CD4-positive, alpha-beta T cell (primary cell): ENCODE measurements at places on chromosomes 1 and 21.

DNA sequence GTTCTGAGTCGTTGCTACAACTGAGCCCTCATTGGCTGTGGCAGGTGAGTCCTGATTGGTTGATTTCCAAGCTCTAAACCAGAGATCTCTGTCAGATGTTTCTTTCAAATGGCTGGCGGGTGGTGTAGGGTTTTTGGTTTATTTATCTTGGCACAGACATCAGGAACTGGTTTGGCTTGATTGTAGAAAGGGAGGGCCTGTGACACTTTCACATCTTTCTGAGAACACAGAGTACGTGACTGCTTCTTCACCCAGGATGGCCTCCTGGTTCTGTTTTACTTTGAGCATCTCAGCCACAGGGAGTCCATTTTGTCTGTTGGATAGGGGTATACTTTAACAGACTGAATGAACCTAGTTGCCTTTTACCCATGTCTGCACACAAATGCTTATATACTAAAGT is 89.4 kb upstream of the GPR52 start:
- H3K4me1 ChIP-seq: no peaks in the 10 kb centered on the region
- no peaks in the 10 kb centered on the region for H3K36me3 ChIP-seq
- H3K27me3 ChIP-seq: no peaks in the 10 kb centered on the region
- no peak for DNase-seq

GRCh38 chr1:72117621-72118020 is 164.7 kb downstream of the NEGR1 start:
- no peak overlapping the region for H3K4me3 ChIP-seq
- H3K4me1 ChIP-seq: no peaks in the 10 kb centered on the region
- no peak for DNase-seq
- H3K27ac ChIP-seq: no peak overlapping the region

- H3K4me3 ChIP-seq: no peak overlapping the region
- peaks cover 4% of the 10 kb centered on the region for H3K27me3 ChIP-seq
- peaks cover 3% of the 10 kb centered on the region for H3K4me1 ChIP-seq
- DNase-seq: no peak
Observed at GRCh38 chr1:86429835-86430234, 5.9 kb downstream of the CLCA2 start.

- peaks cover 37% of the 10 kb centered on the region for H3K4me1 ChIP-seq
- H3K36me3 ChIP-seq: no peaks in the 10 kb centered on the region
- H3K27ac ChIP-seq: no peak overlapping the region
- peak overlapping the region; percentile 71 for H3K4me3 ChIP-seq
- DNase-seq: no peak
- H3K27me3 ChIP-seq: no peaks in the 10 kb centered on the region
Observed at GRCh38 chr1:167720965-167721616, 691 bp upstream of the MPZL1 start.

DNA sequence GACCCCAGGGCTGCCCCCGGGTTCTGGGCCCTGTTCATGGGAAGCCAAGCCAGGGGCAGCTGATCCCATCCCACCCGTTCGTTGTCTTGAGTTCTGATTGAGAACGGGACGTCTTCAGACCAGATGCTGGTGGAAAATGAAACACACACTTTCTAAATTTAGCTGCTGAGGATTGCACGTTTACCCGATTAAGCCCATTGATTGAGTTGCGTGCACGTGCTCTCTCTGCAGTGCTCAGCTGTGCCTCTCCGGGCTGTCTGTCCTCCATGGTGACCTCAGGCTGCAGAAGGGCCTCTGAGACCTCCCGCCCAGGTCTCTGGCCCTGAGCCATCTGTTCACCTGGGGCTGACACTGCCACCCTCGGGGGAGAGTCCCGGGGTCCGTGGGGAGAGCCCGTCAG is 27.0 kb upstream of the PEX10 start:
- H3K4me3 ChIP-seq: no peak overlapping the region
- no peak overlapping the region for H3K27ac ChIP-seq
- H3K27me3 ChIP-seq: peaks cover 24% of the 10 kb centered on the region
- no peak for DNase-seq

DNA sequence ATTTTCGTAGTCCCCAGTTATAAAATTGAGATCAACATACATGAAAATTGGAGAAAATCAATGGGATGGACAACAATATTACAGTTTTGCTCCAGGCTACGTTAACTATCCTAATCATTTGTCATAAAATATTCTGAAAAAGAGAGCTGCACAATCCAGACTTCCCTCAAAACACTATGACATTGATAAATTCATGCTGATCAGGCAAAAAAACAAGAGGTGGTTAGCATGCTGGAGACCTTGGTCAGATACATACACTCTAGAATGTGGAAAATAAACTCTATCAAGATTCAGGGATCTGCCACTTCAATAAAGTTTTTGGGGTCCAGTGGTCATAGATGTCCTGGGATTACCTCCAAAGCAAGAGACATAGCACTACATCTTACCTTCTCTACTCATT is 32.5 kb upstream of the ARHGAP29 start:
- H3K4me1 ChIP-seq: no peaks in the 10 kb centered on the region
- H3K4me3 ChIP-seq: no peak overlapping the region
- no peak overlapping the region for H3K27ac ChIP-seq
- H3K27me3 ChIP-seq: peaks cover 8% of the 10 kb centered on the region
- no peaks in the 10 kb centered on the region for H3K36me3 ChIP-seq
- no peak for DNase-seq

GRCh38 chr1:36320291-36320761 is 3.1 kb downstream of the EVA1B start:
- peaks cover 42% of the 10 kb centered on the region for H3K4me1 ChIP-seq
- peak overlapping the region; percentile 49 for H3K4me3 ChIP-seq
- H3K27ac ChIP-seq: no peak overlapping the region
- no peaks in the 10 kb centered on the region for H3K36me3 ChIP-seq

DNA sequence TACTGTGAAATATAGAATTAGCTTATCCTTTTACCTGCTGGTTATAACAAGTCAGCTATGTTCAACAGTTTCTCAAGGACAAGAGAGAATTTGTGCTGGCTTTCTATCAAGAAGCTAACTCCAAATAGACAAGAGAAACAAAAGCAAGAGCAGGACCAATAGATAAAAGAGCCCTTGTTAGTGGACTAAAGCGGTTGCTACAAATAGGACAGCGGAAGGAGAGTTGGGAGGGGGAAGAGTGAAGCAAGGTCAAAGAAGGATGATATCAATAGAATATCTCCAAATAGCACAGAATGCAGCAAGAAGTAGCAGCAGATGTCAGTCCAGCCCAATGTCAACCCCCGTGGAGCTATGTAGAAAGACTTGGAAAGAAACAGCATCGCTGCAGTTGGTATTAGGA is 53.0 kb upstream of the AKT3 start:
- no peaks in the 10 kb centered on the region for H3K36me3 ChIP-seq
- no peak overlapping the region for H3K27ac ChIP-seq
- H3K27me3 ChIP-seq: no peaks in the 10 kb centered on the region
- DNase-seq: no peak

DNA sequence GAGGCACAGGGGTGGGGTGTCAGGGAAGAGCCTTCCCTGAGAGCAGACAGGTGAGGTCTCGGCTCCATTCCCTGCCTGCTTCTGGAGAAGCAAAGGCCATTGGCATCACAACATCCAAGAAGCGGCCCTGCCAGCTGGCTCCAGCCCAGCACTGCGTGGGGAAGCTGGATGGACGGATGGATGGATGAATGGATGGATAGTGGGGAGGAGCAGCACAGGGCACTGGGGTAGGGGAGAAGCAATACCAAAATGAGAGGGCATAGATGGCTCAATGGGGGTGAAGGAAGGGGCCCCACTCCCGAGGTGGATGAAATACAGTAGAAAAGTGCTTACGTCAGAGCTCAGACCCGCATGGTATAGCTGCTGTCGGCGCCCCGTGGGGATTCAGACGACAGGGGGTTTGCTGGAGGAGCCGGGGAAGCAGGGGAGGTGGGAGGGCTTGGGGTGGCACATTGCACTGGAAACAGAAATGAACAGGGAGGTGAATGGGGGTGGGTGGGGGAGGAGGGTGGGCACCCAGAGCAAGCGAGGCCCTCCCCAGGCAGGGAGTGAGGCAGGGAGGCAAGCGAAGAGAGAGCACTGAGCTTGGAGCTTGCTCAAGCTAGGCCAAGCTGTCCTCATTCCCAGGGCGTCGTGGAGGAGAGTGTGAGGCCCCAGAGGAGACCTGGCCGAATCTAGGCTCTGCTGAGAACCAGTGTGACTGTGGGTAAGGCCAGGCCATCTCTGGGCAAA is 9.5 kb upstream of the GOLT1A start:
- H3K27ac ChIP-seq: no peak overlapping the region
- no peaks in the 10 kb centered on the region for H3K27me3 ChIP-seq
- H3K36me3 ChIP-seq: no peaks in the 10 kb centered on the region
- peaks cover 3% of the 10 kb centered on the region for H3K4me1 ChIP-seq
- no peak overlapping the region for H3K4me3 ChIP-seq
- no peak for DNase-seq

- H3K36me3 ChIP-seq: no peaks in the 10 kb centered on the region
- H3K27ac ChIP-seq: no peak overlapping the region
- H3K27me3 ChIP-seq: no peaks in the 10 kb centered on the region
- H3K4me1 ChIP-seq: peaks cover 2% of the 10 kb centered on the region
- DNase-seq: no peak
- H3K4me3 ChIP-seq: no peak overlapping the region
Observed at GRCh38 chr1:44016890-44017400, 14.3 kb downstream of the SLC6A9 start.

DNA sequence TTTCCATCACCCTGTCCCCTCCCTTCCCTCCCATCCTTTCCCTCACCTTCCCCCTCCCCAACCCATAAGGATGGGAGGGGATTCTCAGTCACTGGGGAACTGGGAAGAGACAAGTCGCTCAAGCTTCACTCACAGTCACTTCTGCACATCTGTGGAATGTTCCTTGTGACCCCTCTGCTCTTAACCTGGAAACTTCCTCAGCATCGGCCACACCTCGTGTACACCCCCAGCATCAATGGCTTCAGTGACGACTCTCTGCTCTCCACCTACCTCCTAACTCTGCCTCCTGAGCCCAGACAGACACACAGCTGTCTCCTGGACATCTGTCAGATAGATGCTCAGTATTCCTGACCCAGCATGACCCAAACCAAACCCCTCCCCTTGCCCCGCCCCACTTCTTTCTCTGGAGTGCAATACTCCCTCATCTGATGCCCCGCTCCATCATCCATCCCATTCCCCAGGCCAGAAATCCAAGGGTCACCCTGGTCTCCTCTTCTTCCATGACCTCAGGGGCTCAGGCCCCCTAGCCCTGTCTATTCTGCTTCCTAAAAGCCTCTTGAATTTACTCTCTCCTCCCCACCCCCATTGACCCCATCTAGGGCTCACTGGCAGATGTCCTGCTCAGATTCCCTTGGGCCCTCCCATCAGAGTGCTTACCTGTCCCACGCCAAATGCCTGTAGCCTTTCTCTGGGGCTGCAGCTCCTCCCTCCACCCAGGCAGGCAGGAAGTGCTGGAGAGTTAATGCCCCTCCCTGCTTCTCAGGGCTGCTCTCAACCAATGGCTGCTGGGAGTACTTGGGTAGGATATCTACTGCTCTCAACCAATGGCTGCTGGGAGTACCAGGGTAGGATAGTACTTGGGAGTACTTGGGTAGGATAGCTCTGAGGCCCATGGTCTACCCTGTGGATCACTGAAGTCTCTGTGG is 83.1 kb upstream of the CSF3R start:
- H3K4me1 ChIP-seq: no peaks in the 10 kb centered on the region
- no peak overlapping the region for H3K27ac ChIP-seq
- no peak for DNase-seq

- H3K36me3 ChIP-seq: peaks cover 2% of the 10 kb centered on the region
- peak overlapping the region; percentile 96 for H3K27ac ChIP-seq
- no peaks in the 10 kb centered on the region for H3K27me3 ChIP-seq
- H3K4me3 ChIP-seq: peak overlapping the region; percentile 80
Observed at GRCh38 chr1:171743081-171743870, 1.4 kb upstream of the VAMP4 start.

- DNase-seq: peak; percentile 47
- peaks cover 49% of the 10 kb centered on the region for H3K4me1 ChIP-seq
- no peaks in the 10 kb centered on the region for H3K36me3 ChIP-seq
- peak overlapping the region; percentile 72 for H3K27ac ChIP-seq
- H3K27me3 ChIP-seq: no peaks in the 10 kb centered on the region
Observed at GRCh38 chr1:203625628-203626019, 1.0 kb upstream of the ATP2B4 start.

- H3K27ac ChIP-seq: no peak overlapping the region
- no peaks in the 10 kb centered on the region for H3K36me3 ChIP-seq
- H3K27me3 ChIP-seq: no peaks in the 10 kb centered on the region
- no peaks in the 10 kb centered on the region for H3K4me1 ChIP-seq
- no peak overlapping the region for H3K4me3 ChIP-seq
Observed at GRCh38 chr1:188669728-188670382, 1807.8 kb downstream of the BRINP3 start.

DNA sequence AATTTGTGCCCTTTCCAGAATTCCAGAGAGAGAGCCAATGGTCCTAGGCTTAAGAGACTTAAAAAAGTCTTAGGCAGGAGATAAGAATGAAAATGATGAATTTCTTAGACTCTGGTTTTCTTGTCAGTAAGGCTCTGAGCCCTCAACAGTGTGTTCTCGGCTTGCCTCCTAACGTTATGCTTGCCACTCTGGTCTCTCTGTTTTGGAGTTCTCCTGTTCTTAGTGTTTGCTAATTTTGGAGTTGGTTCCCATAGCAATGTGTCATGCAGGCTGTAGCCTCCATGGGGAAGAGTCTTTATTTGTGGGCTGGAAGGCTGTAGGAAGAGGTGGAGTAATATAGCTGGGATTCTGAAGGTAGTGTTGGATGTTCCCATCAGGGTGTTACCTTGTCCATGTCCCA is 19.9 kb downstream of the TBX19 start:
- no peaks in the 10 kb centered on the region for H3K27me3 ChIP-seq
- H3K27ac ChIP-seq: no peak overlapping the region
- no peaks in the 10 kb centered on the region for H3K4me1 ChIP-seq
- H3K36me3 ChIP-seq: peaks cover 2% of the 10 kb centered on the region
- no peak overlapping the region for H3K4me3 ChIP-seq
- no peak for DNase-seq

GRCh38 chr1:220818421-220819173 is 31.9 kb downstream of the MTARC1 start:
- no peaks in the 10 kb centered on the region for H3K4me1 ChIP-seq
- H3K4me3 ChIP-seq: no peak overlapping the region
- DNase-seq: no peak
- H3K36me3 ChIP-seq: no peaks in the 10 kb centered on the region

DNA sequence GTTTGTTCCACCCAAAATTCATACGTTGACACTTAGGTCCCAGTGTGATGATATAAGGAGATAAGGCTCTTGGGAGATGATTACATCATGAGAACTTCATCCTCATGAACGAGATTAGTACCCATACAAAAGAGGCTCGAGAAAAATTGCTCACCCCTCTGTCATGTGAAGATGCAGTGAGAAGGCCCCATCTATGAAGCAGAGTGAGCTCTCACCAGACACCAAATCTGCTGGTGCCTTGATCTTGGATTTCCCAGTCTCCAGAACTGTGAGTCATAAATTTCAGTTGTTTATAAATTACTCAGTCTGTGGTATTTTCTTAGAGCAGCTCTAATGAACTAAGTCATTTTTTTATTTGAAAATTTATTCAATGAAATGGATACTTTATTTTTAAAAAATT is 42.6 kb upstream of the USP25 start:
- no peak overlapping the region for H3K4me3 ChIP-seq
- no peaks in the 10 kb centered on the region for H3K4me1 ChIP-seq
- H3K27me3 ChIP-seq: no peaks in the 10 kb centered on the region
- H3K36me3 ChIP-seq: no peaks in the 10 kb centered on the region
- no peak for DNase-seq
